Hepatocyte (in vitro differentiated cells): ENCODE measurements at places on chromosomes 11 and 22. TPM values are rescaled to one million over a fixed set of nuclear protein-coding genes. Genes with fewer than 3 reads are reported as not detected.

OR52H1 gene
- total RNA-seq = 0.28 TPM in 1 of 2 replicates, not detected in the other

GRCh38 chr11:20688761-20689160 is 19.4 kb downstream of the NELL1 start:
- DNase-seq = no peak

DNA sequence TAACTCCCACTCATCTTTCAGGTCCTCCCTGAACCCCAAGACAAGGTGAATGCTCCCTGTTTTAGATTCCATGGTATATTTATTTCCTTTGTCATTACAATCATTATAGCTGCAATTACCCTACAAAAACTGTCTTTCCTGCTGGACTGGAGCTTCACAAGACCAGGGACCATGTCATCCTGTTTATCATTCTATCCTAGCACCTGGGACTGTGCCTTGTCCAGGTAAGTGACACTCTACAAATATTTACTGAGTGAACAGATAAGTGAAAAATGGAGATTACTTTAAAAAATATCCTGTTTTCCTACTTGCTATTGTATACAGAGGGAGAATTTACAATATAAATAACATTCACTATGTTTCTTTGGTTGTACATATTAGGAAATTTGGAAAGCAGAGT is 22.5 kb upstream of the ELF5 start:
- no peak for DNase-seq

KRTAP5-11 gene
- not detected in 2 replicates for total RNA-seq

EHD1 gene
- total RNA-seq = 44.8 and 52.4 TPM in 2 replicates

DNA sequence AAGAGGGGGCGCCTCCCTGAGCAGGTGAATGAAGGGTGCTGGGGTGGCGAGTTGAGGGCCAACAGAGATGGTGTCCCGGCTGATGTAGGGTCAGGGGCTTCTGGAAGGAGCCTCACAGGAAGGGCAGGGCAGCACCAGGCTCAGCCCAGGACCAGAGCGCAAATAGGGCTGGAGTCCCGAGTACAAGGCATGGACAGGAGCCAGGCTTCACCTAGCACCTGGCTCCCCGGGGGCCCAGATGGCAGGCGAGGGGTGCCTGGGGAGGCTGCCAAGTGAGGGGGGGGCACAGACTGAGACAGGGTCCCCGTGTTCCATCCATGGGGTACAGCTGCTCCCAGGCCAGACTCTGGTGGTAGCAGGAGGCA is 105.8 kb downstream of the KCNQ1 start:
- no peak for DNase-seq

- DNase-seq = no peak
These were observed 71.2 kb upstream of the NECTIN1 start for GRCh38 chr11:119800171-119800570.
